Lower lobe of right lung (tissue), 2 donors: ENCODE measurements at places on chromosomes 13 and 19. TPM values are rescaled to one million over a fixed set of nuclear protein-coding genes. Genes with fewer than 3 reads are reported as not detected.

SIAH3 gene
- total RNA-seq: 0.06 TPM

HRC gene
- total RNA-seq: 1.8 TPM

KL gene
- 14.7 TPM for total RNA-seq

SIRT2 gene
- 60.1 TPM for total RNA-seq

CLDN10 gene
- 1.6 TPM for total RNA-seq

DNA sequence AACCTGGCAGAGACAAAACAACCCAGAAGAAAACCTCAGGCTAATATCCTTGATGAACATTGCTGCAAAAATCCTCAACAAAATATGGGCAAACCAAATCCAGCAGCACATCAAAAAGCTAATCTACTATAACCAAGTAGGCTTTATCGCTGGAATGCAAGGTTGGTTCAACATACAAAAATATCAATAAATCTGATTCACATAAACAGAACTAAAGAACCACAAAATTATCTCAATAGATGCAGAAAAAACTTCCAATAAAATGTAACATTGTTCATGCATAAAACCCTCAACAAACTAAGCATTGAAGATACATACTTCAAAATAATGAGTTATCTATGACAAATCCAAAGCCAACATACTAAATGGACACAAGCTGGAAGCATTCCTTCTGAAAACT is 8.8 kb downstream of the ZNF724 start:
- H3K36me3 ChIP-seq: no peaks in the 10 kb centered on the region
- DNase-seq: no peak
- no peaks in the 10 kb centered on the region for H3K4me1 ChIP-seq
- no peaks in the 10 kb centered on the region for H3K27me3 ChIP-seq
- no peak overlapping the region for H3K27ac ChIP-seq
- H3K4me3 ChIP-seq: no peak overlapping the region

DNA sequence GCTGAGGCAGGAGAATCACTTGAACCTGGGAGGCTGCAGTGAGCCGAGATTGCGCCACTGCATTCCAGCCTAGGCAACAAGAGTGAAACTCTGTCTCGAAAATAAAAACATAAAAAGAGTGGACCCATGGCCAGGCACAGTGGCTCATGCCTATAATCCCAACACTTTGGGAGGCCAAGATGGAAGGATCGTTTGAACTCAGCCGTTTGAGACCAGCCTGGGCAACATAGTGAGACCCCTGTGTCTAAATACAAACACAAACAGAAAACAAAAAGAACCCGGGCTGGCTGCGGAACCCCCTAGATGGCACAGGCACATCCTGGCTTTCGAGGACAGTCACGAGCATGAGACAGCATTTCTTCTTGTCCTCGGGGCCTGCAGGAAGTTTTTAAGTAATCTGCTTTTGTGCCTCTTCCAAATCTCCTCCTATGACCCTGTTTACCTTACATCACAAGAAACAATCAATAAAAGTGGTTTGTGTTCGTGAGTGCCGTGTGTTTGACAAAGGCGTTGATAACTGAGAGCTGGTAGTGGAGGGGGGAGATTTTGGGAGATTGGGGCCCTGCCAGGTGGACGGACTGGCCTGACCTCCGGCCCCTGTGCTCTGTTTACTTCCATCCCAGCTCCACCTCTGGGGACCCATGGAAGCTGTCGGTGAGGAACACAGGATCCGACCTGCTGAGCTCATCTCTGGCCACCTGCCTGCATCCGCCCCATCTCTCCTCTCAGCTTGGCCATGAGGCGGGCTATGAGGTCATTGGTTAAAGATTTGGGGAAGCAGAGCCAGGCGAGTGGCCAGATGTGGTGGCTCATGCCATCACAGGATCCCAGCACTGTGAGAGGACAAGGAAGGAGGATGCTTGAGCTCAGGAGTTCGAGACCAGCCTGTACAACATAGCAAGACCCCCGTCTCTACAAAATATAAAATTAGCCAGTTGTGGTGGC is 5.9 kb upstream of the GDF15 start:
- H3K27me3 ChIP-seq: no peaks in the 10 kb centered on the region
- peak; percentile 83 for DNase-seq
- H3K36me3 ChIP-seq: no peaks in the 10 kb centered on the region
- peak overlapping the region; percentile 70 for H3K27ac ChIP-seq
- H3K4me1 ChIP-seq: peaks cover 61% of the 10 kb centered on the region

GRCh38 chr13:101098873-101099272 is 317.4 kb downstream of the NALCN start:
- no peaks in the 10 kb centered on the region for H3K4me1 ChIP-seq
- DNase-seq: no peak
- no peaks in the 10 kb centered on the region for H3K36me3 ChIP-seq
- H3K27ac ChIP-seq: no peak overlapping the region
- no peak overlapping the region for H3K4me3 ChIP-seq

DNA sequence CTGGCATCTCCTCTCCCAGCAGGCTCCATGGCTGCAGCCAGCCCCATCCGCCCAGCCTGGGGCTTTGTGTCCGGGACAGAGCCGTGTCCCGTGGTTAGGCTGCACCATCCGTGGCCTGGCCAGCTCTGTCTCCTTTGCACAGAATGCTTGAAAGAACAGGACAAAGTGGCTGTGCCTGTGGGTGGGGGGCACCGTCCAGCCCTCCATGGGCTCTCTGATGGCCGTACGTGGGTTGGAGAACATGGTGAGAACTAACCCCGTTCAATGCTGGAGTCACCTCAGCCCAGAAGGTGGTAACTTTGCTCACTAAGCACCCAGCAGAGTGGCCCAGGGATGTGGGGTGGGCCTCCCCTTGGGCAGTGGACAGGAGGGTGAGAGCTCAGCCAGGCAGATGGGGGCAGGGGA is 2.8 kb downstream of the RPS15 start:
- H3K27ac ChIP-seq: no peak overlapping the region
- H3K4me1 ChIP-seq: peaks cover 34% of the 10 kb centered on the region
- H3K36me3 ChIP-seq: peaks cover 41% of the 10 kb centered on the region
- H3K27me3 ChIP-seq: peaks cover 8% of the 10 kb centered on the region

GRCh38 chr13:77219401-77219800 is 107.5 kb downstream of the MYCBP2 start:
- H3K4me3 ChIP-seq: no peak overlapping the region
- H3K36me3 ChIP-seq: peaks cover 63% of the 10 kb centered on the region
- no peak overlapping the region for H3K27ac ChIP-seq
- DNase-seq: no peak
- no peaks in the 10 kb centered on the region for H3K4me1 ChIP-seq

DNA sequence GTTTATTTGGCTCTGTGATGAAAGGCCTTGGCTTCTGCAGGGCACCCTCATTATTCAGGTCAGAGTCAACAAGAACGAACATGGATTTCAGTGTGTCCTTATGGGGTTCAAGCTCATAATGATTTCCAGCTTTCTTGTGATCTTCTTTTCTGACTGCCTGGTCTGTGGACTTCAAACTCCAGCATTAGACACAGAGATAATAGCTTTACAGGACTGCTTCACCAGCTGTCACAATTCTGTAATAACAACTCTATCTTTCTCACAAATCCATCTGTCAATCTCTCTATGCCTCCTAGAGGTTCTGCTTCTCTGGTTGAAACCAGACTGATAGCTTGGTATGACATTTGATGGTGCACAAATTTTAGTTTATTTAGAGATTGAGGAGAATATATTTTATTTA is 13.1 kb upstream of the SLITRK6 start:
- H3K27me3 ChIP-seq: no peaks in the 10 kb centered on the region
- no peaks in the 10 kb centered on the region for H3K4me1 ChIP-seq
- DNase-seq: no peak
- no peak overlapping the region for H3K4me3 ChIP-seq

GRCh38 chr19:47247308-47247990 is 8.9 kb upstream of the CCDC9 start:
- peak; percentile 87 for DNase-seq
- no peaks in the 10 kb centered on the region for H3K27me3 ChIP-seq
- no peaks in the 10 kb centered on the region for H3K36me3 ChIP-seq
- H3K4me1 ChIP-seq: peaks cover 30% of the 10 kb centered on the region
- no peak overlapping the region for H3K4me3 ChIP-seq

- DNase-seq: no peak
- no peaks in the 10 kb centered on the region for H3K27me3 ChIP-seq
- H3K36me3 ChIP-seq: peaks cover 13% of the 10 kb centered on the region
- peak overlapping the region; percentile 77 for H3K27ac ChIP-seq
- H3K4me3 ChIP-seq: peak overlapping the region; percentile 81
- H3K4me1 ChIP-seq: peaks cover 17% of the 10 kb centered on the region
Observed at GRCh38 chr19:51107406-51108065, 673 bp downstream of the CTU1 start.

DNA sequence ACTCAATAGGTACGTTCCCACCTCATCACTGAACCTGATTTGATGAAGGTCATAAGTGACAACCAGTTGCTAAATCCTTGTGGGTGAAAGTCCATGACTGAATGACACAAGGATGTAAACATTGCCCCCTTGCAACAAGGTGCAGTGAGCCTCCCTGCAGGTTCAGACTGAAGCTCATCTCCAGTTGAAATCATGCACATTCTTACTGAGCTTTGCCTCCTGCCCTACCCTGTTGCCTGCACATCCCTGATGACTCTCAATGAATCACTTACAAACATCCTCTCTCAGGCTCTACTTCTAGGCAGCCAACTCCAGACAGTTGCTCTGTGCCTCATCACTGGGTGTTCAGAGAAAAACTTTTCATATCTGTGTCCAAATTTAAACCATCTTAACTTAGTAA is 42.5 kb upstream of the ARGLU1 start:
- no peak overlapping the region for H3K4me3 ChIP-seq
- DNase-seq: no peak
- H3K27ac ChIP-seq: no peak overlapping the region
- H3K4me1 ChIP-seq: no peaks in the 10 kb centered on the region
- no peaks in the 10 kb centered on the region for H3K36me3 ChIP-seq

DNA sequence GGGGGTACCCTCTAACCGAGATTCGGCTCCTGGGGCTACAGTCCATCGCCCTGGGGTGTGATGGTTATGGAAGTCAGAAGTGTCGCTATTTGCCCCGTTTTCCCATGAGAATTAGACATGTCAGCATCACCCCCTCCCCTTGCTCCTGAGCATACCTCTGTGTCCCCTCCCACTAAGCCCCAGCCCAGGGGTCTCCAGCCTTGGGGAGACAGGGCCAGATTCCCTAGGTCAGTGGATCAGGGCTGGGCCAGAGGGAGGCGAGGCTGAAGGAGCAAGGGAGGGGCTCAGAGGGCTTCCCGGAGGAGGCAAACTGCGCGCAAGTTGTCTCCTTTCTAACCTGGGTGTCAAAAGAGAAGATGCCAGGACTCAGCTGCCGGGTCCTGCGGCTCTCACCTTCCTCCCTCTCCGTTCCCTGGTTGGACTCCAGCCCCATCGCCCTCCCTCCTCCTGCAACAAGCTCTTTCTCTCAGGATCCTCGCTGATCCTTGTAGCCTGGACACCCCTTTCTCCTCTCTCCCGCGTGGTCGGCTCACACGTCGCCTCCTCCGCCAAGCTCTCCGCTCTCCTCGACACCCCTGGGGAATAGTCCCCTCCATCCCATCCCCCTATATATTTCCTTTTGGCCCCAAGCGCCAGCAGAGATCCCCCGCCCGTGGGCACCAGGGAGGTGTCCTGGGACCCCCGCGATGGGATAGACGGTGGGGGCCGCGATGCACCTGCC is 459 bp upstream of the TMEM59L start:
- DNase-seq: no peak
- peak overlapping the region; percentile 47 for H3K4me3 ChIP-seq
- H3K4me1 ChIP-seq: peaks cover 49% of the 10 kb centered on the region
- H3K27me3 ChIP-seq: peaks cover 88% of the 10 kb centered on the region

- peaks cover 16% of the 10 kb centered on the region for H3K4me1 ChIP-seq
- H3K27me3 ChIP-seq: no peaks in the 10 kb centered on the region
Observed at GRCh38 chr13:51818781-51819511, 15.0 kb upstream of the DHRS12 start.

GRCh38 chr19:4576016-4576933 is 16.8 kb upstream of the SEMA6B start:
- no peak overlapping the region for H3K4me3 ChIP-seq
- H3K36me3 ChIP-seq: no peaks in the 10 kb centered on the region
- peaks cover 75% of the 10 kb centered on the region for H3K27me3 ChIP-seq
- no peak for DNase-seq
- H3K4me1 ChIP-seq: peaks cover 3% of the 10 kb centered on the region
- no peak overlapping the region for H3K27ac ChIP-seq

DNA sequence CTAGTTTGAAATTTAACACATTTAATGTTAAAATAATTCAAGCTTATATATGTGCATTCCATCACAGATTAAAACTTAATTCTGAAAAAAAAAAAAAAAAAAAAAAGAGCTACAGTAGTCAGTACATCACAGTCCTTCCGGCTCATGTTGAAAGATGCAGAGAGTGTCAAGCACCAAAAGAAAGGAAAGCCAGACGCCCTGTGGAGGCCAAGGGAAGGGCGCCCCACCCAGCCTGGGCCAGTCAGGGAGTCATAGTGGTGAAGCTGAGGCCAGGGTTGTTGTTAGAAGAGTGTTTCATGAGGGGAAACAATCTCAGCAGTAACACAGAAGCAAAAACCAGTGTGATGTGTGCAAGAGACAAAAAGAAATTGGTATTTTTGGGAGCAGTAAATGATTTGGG is 375.3 kb downstream of the MTUS2 start:
- DNase-seq: no peak
- H3K36me3 ChIP-seq: no peaks in the 10 kb centered on the region
- H3K27ac ChIP-seq: no peak overlapping the region
- no peak overlapping the region for H3K4me3 ChIP-seq
- no peaks in the 10 kb centered on the region for H3K4me1 ChIP-seq
- H3K27me3 ChIP-seq: no peaks in the 10 kb centered on the region

DNA sequence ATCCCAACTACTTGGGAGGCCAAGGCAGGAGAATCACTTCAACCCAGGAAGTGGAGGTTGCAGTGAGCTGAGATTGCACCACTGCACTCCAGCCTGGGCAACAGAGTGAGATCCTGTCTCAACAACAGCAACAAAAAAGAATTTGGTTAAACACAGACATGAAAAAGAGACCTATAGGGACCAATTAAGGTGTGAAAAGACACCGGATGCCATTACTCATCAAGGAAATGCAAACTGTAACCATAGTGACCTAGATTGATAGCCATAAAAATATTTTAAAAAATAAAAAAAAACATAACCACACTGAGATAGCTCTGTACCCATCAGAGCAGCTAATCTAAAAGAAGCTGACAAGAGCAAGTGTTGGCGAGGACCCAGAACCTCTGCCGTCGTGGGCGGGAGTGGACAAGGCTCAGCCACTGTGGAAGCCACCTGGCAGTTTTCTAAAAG is 37.1 kb upstream of the ISYNA1 start:
- H3K4me1 ChIP-seq: peaks cover 80% of the 10 kb centered on the region
- H3K27me3 ChIP-seq: no peaks in the 10 kb centered on the region
- no peak for DNase-seq
- H3K27ac ChIP-seq: no peak overlapping the region
- H3K4me3 ChIP-seq: no peak overlapping the region
